NT2/D1 (cell line): ENCODE measurements at places on chromosomes 5 and 9.

DNA sequence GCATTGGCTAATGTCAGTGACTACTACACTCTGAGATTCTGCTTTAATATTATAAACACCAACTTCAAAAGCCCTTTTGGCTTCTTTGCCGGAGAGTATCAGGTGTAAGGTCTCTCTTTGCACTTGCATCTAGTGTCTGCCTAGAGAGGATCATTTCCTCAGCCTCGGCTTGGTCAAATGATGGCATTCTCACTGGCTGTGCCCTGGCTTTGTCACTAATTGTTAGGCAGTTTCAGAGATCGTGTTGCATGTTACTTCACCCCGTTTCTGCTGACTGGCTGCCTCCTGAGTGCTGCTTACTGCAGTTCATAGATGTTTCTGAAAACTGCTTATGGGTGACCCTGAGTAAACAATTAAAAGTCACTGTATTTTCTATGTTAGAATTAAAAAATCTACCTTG is 48.8 kb downstream of the SLC1A3 start:
- DNase-seq: no peak

DNA sequence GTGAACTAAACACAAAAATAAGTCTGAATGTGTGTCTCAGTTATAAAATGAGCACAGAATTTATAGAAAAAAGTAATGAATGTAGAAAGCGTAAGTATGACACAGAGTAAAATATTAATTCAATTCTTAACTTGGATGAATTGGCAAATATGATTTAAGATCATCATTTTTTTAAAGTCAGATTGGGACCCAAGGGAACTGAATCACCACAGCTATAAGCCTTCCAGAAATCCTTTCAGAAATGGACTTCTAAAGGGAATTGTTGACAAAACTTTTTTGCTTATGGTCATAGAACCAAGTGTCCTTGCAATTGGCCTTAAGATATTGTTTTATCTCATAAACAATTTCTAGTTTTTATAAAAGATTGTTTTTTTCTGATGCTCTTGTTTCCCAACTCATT is 495.1 kb upstream of the DAB2 start:
- no peak for DNase-seq

- no peak for DNase-seq
Observed at GRCh38 chr9:71716138-71716909, 52.0 kb downstream of the CEMIP2 start.

DNA sequence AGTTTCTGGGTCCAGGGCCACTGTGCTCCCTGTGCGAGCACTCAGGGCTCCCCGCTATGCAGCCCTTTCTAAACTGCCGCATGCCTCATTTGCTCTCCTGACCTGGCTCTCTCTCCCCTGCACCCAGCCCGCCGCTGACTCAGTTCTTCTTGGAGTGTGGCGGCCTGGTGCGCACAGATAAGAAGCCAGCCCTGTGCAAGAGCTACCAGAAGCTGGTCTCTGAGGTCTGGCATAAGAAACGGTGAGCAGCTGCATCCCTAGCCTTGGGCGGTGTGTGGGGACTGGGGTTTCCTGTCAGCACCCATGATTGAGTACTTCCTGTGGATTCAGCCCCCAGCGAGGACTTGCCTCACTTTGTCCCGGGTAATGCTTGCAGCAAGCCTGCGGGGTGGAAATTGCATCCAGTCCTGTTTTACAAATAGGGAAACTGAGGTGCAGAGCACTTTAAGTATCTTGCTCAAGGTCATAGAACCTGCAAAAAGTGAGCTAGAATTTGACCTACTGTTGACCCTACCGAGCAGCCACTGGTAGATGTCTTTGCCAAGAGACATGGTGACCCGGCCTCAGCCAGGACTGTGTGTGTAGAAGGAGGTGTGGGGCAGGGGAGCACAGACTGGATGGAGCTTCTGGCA is 27.9 kb downstream of the USP20 start:
- DNase-seq: no peak

- no peak for DNase-seq
Observed at GRCh38 chr5:96080557-96080956, 118.9 kb upstream of the ELL2 start.

DNA sequence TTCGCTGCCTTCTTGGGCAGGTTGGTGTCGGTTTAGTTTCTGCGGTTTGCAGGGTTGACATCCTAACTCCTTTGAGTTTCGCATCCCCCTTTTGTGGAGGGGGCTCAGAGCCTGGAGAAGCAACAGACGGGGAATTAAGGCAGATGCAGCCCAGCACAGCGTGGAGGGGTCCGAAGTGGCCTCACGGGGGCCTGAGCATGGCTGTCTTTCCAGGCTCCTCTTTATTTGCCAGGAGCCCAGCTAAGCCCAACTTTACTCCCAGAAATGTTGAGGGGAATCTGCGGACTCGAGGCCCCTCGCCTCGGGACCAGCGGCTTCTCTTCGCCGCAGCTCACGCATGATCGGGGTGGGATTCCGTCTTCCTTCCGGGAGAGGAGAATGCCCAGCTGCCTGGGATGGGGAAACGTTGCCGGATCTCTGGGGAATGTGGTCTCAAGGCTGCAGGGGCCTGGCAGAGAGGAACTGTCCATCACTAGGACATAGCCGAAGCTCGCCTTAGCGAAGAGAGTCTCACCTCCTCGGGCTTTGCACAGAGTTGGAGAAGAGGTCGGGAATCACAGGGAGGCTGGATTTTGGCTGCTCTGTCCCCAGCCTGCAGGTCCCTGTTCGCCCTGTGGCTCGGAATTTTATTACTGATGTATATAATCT is 1.3 kb downstream of the RAI14 start:
- no peak for DNase-seq

- DNase-seq: peak; percentile 69
Observed at GRCh38 chr5:177599731-177600507, at the start of gene B4GALT7. B4GALT7 (plus strand) TSS chr5:177600132; CDS start chr5:177600211, 79 bp downstream.

DNA sequence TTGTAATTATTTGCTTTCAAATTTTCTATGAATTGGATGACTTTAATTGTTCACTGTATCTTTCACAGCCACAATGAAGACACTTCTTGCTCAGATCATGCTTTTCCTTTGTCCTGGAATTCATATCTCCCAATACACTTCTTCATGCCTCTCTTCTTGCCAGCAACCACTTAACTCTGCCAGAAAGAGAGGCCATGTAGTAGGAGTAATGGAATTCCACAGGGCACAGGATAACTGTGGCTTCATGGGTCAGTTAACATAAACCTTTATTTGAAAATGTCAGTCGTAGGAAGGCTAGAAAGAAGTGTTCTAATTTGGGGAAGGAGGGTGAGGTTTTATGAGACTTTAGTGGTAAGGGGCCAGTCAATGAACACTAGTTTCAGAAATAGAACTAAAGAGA is 190.3 kb downstream of the TMEM167A start:
- no peak for DNase-seq

- no peak for DNase-seq
Observed at GRCh38 chr5:123035360-123035917, 1.1 kb downstream of the PPIC start.
